AG04450 (cell line): ENCODE measurements at places on chromosomes 12 and 14.
A peak's percentile ranks its signal among the peaks of the same experiment; 100 is the strongest.

DNA sequence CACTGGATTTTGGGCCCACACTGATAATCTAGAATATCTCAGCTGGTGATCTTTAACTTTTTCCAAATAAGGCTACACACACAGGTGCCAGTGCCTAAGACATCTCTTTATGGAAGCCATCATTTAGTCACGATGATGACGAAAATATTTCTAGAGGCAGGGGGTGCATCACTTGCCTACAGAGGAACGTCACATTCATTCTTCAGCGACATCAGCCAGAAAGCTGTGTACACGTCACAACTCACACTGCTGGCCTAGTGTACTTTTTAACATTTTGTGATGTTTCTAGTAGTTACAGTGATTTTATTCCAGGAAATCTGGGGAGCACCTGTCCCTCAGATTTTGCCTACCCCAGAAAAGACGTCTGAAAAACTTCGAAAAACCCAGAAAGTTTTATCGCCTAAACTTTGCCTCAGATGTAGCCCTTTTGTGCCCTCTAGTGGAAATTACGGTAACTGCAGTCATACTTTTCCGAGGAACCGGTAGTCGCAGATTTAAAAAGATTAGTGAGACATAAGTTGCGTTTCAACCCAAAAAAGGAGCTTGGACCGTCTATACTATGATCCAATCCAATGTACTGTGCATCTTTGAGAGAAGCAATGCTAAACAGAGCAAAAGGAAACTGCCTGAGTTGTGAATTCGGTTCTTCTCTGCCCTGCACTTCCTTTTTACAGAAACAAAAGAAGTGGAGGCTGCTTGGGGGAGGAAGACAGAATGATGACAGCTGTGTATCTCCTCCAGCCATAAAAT, 64.3 kb upstream of the STON2 start:
- DNase-seq = peak; percentile 30

- no peak for DNase-seq
Observed at GRCh38 chr12:6966351-6966750, 4.1 kb downstream of the PHB2 start.

DNA sequence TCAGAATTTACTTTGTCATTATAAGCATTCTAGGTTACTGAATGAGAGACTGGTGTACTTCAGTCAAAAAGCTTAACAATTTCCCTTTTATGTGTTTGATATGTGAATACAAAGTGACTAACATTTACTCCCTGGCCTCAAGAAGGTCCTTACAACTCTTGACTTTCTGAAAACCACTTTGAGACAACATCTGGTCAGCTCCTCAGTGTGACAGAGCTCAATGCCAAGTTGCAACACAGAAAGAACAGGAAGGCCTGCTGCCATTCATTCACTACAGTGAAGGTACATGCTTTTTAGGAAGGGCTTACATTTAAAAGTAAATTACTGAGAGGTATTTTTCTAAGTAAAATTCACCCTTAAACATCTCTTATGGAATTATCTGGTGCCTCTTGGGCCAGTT, 2.3 kb upstream of the NAA30 start:
- DNase-seq = no peak

- no peak for DNase-seq
Observed at GRCh38 chr12:2092890-2093289, 40.1 kb downstream of the CACNA1C start.

DNA sequence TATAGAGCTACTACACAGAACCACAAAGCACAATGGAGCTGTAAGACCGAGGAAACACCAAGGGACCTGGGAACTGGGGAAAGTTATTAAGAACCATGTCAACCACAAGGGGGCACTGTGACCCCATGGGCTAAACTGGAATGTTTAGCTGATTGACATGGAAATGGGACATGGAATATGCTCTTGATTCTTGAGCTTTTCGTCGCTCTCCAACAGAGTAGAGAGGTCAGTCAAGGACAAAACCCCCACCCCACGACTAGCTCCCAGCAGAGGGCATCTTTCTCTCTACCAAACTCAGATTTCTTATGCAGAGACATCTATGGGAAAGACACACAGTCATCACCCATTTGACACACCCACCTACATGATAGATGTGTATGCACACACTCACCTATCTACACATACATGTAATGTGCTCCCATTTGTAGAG, 10.1 kb downstream of the NDRG2 start:
- peak; percentile 65 for DNase-seq

DNA sequence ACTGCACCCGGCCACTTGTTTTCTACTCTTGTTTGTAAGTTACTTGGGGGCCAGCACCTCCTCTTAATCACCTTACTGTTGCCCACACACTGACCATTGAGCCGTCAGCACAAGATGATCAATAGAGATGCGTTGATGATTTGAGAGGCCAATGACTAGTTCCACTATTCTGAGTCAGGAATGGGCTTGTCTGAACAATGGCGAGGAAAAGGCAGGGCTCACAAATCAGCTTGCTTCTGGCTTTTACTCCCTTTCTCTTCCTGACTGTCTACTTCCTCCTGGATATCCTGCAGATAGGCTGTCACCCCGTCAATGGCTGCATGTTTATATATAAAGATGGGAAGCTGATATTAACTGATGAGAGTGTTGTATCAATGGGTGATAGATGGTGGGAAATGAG, 29.1 kb upstream of the HDAC7 start:
- DNase-seq = no peak

- no peak for DNase-seq
Observed at GRCh38 chr14:79783041-79783440, 428.3 kb downstream of the DIO2 start.
